ENCODE measurements at places on chromosomes 5 and 9.

- DNase-seq = no peak
These were observed 290.8 kb downstream of the ATPSCKMT start for GRCh38 chr5:9958914-9959313.

GRCh38 chr5:34038390-34038789 lies 4.6 kb downstream of the C1QTNF3 start:
- peak; percentile 28 for DNase-seq

DNA sequence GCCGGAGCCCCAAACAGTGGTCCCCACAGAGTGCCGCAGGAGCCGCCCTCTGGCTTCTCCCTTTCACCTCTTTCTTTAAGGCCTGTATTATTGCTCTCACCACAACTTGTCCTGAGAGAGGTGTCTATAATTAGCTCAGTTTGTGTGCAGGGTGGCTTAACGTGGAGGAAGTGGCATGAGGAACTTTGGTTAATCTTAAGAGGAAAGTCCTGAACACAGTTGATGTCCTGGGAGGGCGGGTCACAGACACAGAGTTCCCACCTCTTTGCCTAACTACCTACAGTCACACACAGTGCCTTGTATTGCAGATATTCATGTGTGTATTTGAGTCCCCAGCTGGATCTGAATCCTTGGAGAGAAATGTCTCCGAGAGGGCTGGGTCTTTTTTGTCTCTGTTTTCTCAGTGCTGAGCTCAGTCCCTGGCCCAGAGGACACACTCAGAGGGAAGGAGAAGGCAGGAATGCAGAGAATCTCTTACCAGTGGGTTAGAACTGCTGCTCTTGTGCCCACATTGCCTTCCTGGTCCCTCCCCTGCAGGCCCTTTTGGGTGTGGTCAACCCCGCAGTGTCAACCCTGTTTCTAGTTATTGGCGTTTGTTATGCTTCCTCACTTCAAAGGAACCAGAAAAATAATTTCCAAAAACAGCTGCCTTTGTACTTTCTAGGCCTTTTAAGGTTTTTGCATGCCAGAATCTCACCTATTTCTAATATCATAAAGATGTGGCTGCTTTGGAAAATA lies 392.5 kb downstream of the KDM4C start:
- no peak for DNase-seq

- DNase-seq = no peak
These were observed 66.5 kb downstream of the MSX2 start for GRCh38 chr5:174790906-174791305.

Data from ELF-1 (cell line).